ENCODE measurements at places on chromosomes 2 and 18. TPM values are rescaled to one million over a fixed set of nuclear protein-coding genes. Genes with fewer than 3 reads are reported as not detected.

ABCB11 gene
- 4.6 TPM for total RNA-seq

RELCH gene
- total RNA-seq = 60.2 TPM

RGPD3 gene
- 0.26 TPM for total RNA-seq

LTBP1 gene
- 33.6 TPM for total RNA-seq

VRK2 gene
- total RNA-seq = 22.9 TPM

UGT1A7 gene
- total RNA-seq = 5.4 TPM

ROCK1 gene
- total RNA-seq = 57.3 TPM
